ENCODE measurements at places on chromosomes 5 and 9.

DNA sequence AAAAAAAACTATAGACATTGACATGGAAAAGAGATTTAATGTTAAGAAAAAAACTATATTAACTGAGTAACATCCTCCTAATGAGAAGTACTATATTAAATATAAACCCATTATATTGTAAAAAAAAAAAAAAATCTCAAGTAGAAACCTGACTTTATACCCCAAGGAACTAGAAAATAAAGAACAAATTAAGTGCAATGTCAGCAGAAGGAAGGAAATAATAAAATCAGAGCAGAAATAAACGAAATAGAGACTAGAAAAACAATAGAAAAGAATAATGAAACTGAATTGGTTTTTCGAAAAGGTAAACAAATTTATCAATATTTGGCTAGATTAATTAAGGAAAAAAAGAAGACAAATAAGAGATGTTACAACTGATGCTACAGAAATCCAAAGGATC lies 329.1 kb upstream of the ZNF608 start:
- DNase-seq: no peak

DNA sequence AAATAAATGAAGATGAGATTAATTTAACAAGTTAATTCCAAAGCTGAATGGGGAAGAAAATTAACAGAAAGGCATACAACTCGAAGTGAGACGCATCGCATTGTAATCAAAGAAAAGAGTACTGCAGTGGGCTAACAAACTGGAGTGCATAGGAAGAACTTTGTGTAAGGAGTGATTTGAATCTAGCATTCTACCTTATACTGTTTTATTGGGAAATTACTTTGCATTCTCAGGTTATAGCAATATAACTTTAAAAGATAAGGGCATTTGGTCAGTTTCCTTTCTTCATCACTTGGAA lies 124.5 kb upstream of the TLE4 start:
- no peak for DNase-seq

- DNase-seq: no peak
Measured at GRCh38 chr5:112216140-112216539, 202.9 kb downstream of the EPB41L4A start.

DNA sequence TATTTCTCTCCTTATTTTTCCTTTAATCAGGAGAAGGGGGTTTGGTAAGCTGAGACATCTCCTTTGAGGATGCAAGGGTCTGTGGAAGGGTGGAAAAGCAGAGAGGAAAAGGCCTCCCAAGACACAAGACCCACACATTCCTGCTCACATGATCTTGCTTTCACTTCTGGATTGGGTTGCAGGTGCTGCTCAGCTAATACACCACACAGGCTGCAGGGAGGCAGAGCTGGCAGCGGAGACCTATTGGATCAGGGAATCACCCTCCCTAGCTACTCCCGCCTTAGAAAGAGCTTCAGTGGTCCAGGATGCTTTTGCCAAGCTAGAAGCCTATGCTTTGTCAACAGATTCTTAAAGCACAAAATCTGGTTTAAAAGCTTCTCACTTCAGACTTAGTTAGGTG lies 87.6 kb upstream of the IL33 start:
- DNase-seq: no peak

GRCh38 chr9:19151425-19152159 lies 24.3 kb upstream of the PLIN2 start:
- DNase-seq: no peak

DNA sequence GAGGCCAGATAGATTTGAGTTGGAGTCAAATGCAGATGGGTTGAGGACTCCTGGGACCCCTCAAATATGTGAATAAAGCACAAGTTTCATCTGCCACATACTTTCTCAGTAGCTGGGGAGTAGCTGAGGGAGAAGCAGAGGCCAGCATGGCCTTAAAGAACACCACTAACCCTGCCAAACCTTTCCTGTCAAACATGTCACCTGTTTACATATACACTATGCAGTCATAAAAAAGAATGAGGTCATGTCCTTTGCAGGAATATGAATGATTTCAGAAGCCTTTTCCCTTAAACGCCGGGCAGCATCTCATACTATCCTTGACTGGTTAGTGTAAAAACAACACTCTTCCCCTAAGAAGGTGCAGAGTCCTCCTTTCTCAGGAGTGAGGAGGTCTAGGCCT lies 25.2 kb upstream of the HSD17B4 start:
- no peak for DNase-seq

DNA sequence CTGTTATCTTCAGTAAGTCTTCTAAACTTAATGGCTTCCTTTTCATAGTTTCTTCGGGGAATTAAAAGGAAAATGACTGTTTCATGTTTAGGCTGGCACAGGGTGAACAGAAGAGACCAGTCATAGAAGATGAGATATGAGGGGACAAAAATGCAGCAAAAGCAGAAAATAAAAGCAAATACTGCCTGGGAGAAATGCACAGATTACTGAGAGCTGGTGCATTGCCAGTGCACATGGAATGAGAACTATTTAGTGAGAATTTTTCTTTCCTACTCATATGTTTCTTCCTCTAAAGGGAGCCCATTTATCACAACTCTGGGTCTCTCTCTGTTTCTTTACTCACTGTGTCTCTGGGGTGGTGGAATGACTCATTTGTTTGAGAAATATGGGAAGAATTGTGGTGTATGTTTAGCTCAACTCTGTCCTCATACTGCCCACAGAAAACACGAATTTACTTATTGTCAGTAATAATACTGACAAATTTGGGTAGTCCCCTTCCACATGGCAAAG lies 25.9 kb upstream of the ANKRD55 start:
- peak; percentile 84 for DNase-seq

GRCh38 chr5:51386916-51387883 lies 4.0 kb downstream of the ISL1 start:
- DNase-seq: no peak

DNA sequence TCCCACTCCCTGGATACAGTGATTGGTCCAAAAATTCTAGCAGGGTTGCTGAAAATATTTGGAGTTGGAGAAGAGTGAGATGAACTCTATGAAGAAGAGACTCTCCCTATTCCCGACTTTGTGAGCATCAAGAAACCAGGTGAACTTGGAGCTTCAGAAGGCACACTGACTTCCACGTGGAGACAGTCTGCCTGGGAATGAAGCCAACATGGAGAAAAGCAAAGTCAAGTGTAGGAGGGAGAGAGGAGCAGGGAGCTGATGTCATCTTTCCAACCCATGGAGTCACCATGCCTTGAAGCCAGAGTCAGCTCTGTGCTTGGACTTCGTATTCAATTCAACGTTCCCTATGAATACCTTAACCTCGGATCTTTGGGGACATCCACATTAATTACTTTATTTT lies 125.1 kb downstream of the NPR3 start:
- no peak for DNase-seq

DNA sequence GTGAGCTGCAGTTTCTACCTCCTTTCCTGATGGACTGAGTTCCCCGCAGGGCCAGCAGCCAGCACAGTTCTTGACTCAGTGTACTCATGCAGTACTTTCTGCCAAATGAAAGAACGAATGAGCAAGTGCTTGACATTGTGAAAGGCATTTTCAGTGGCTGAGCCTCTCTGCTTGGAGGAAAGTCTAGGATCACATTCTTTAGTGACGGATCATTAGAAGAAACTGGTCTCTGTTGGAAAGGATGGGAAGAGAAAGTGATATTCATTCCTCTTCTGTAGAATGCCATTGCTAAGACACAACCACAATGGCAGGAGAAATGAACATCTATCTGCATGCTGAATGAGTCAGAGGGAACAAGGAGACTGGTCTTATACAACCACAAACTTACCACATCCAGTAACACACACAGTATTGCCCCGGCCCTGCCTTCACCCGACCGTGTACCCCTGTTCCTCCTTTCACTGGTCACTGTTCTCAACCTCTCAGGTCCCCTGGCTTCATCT lies 206.9 kb downstream of the CRB2 start:
- DNase-seq: peak; percentile 54

GRCh38 chr5:93601071-93601801 lies 18.2 kb downstream of the NR2F1 start:
- DNase-seq: peak; percentile 61

- DNase-seq: no peak
Measured at GRCh38 chr9:14863402-14863801, 46.8 kb downstream of the FREM1 start.

DNA sequence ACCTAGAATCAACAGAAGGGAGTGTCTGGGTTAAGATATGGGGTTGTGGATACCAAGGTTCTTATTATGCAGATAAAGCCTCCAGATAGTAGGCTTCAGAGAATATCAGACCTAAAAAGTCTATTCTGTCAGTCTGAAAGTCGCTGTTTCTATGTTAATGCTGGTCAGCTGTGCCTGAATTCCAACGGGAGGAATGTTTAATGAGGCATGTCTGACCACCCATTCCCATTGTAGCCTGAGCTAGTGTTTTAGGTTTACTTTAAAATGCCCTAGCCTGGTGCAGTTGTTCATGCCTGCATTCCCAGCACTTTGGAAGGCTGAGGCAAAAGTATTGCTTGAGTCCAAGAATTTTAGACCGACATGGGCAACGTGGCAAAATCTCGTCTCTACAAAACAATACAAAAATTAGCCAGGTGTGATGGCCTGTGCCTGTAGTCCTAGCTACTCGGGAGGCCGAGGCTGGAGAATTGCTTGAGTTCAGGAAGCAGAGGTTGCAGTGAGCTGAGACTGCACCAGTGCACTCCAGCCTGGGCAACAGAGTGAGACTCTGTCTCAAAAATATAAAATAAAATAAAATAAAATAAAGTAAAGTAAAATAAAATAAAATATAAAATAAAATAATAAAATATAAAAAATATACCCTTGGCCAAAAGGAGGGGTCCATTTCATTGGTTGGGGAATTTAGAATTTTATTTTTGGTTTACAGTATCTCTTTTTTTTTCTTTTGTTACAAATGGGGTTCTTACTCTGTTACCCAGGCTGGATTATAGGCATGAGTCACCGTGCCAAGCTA lies 7.8 kb upstream of the SOX30 start:
- DNase-seq: no peak

DNA sequence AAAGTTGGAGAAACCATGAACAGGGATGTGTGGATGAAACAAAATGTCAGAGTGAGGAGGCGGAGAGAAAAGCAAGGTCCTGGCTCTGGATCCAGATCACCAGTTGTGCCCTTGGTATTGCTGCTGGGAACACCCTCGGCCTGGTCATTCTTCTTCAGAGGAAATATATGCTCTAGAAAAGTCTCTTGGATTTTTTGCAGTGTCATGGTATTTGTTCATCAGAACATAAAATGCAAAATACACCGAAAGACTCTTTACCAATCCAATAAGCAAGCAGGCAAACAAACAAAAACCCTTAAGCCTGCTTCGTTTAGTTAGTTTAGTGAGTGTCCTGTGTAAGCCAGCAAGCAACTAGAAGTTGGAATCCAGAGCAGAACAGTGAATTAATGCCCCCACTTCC lies 88.7 kb upstream of the CDH6 start:
- no peak for DNase-seq

DNA sequence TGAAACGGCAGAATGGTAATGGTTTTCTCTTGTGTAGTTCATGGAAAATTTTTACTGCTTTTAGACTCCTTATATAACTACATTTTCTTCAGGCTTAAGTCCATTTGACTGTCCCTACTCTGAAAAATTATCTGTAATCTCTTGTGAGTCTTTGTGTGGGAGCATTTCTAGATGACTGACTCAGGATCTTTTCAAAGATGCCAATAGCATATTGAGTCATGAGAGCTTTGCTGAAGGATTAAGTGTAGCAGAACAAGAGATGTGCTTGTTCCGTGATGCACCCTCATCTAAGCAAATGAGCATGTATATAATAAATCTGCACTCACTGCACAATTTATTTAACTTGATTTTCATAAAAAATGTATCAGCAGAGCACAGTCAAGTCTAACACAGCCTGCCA lies 298.7 kb upstream of the CDH6 start:
- DNase-seq: peak; percentile 0

DNA sequence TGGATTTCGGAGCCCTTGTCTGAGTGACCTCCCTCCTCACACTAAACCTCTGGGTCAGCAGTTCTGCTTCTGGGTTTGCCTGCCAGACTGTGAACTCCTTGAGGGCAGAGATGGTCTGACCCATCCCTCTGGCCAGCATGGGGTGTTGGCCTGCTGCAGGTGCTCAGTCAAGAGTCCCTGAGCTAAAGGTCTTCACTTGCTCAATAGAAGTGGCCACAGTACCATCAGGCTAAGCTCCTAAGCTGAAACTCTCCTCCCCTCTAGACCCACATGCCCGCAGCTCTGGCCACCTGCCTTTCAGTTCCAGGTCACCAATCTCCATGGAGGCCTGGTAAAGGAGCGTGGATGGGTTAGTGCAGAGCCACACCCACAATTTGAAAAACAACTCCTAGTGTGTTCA lies 316.6 kb downstream of the SPOCK1 start:
- no peak for DNase-seq

DNA sequence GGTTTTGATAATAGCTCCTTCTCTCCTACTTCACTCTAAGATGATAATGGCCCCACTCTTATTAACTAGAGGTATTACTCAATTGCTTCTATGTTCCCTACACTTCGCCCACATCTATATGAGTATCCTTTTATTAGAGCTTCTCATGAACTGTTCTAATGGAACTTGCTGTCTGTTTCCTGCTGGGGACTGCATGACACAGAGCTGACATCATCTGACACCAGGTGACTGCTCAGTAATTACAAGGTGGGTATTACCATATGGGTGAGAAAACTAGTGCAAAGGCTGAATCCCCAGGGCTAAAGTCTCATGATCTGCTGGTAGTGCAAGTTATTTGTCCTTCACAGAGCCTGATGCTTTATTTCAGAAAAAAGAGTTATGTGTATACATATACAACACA lies 146.2 kb upstream of the PLCXD3 start:
- no peak for DNase-seq

DNA sequence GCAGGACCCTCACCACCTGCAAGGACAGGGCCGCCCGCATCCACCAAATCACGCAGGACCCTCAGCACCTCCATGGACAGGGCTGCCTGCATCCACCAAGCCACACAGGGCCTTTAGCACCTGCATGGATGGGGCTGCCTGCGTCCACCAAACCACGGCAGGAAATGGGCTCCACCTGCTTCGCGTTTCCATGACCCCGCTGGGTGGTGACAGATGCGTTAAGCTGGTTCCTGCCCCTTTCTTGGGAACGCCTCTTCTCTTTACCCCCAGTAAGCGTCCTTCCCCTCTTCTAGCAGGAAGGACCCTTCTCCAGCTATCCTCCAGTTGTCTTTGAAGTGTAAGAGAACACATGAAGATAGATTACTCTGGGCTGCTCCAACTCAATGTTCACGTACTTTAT lies 13.5 kb downstream of the FBP1 start:
- no peak for DNase-seq

DNA sequence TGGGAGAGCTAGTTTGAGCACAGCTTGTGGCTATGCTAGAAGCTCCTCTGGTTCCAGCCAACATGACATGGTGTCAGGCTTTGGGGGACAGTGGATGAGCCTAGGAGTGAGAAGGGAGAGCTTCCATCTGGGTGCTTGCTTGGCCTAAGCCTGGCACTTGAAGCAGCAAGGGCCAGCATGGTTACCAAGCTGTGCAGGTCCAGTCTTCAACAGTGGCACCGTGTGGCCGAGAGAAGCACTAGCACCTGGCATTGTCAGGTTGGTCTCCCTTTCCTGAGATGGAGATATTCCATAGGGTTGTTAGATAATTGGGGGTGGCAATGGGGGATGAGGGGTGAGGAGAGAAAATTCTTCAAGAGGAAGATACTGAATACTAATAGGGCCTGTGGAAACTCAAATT lies 261.9 kb downstream of the PBX3 start:
- DNase-seq: no peak
